ENCODE measurements at places on chromosomes 3 and 15. TPM values are rescaled to one million over a fixed set of nuclear protein-coding genes. Genes with fewer than 3 reads are reported as not detected.

- DNase-seq: no peak
These were observed 147.5 kb downstream of the FILIP1L start for GRCh38 chr3:99966662-99967416.

DNA sequence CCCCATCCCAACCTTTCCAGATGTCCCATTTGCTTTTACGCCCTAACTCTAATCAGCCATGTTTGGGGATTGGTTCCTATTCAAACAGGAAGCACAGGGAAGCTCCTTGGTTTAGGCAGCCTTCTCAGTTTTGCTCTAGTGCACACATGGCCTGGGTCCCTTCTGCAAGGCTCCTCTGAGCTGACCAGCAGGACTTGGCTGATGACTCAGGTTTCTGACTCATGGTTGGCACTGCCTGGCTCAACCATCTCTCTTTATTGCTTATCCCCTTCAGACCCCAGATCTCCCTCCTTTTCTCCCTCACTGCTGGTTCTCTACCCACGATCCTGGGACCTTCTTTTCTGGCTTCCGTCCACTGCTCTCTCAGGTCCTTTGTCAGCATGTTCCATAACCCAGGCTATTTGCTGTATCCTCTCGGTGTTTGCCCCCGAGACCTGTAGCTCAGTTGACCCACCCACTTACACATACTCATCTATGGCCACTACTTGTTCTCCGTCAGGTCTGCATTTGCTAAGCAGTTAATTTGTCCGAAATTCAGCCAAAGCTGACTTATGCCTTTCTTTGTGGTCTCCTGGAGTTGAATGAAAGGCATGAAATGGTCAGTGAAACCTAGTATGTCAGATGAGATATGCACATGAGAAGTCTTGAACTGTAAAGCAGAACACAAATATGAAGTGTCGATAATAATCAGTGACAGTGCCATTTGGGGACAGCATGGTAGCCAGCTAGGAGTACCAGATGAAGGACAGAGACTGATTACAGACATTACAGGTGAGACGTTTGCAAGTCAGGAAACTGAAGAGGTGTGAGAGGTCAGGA lies 323.5 kb upstream of the ROPN1 start:
- DNase-seq: no peak

DNA sequence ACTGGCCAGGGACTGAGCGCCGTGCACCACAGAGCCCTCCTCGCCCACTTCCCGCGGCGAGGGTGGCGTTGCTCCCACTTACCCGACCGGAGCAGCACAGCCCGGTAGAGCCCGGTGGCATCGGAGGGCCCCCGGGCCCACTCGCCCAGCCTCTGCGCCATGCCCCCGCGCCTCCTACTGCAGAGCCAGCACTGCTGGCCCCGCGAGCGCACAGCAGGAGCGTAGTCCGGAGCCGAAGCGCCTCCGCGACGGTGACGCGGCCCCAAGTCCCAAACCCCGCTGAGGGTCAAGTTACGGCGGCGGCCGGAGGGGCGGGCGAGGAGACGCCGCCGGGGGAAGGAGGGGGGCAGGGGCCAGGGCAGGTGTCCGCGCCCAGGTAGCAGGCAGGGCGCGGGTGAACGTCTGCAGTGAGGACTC lies 9.6 kb upstream of the FAM107A start:
- no peak for DNase-seq

DNA sequence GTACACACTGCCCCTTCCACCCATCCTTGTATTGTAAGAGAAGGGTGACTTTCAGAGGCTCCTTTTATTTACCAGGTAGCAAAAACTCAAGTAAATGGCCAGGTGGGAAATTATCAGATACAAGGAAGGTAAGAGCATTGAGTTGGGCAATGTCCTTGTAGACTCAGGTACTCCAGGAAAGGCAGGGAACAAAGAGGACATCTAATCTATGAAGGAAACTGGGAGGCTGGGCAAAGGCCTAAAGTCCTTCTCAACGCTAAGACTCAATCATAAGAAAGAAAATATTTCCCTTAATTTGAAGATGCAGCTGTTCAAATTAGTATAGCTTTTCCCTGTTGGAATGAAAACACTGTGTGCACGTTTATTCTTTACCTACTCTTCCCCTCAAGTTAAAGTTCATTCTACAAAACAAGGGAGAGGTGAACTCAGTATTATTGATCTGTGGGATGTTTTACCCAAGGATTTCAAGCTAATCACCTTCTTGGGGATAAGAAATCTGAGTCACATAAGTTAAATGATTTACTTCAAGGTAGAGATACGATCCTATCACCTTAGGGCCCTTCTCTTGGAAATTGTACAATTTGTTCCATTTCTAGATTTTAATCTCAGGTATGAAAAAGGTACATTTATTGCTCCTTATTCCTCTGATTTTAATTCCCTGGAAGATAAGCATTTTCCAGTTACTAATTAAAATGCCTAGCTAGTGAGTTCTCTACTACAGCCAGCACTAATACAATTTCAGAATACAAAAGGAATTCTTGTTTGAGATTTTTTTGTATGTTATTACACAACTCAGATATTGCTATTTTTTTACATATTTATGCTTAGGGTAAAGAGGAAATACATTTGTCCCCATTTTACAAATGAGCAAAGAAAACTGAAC lies 80.6 kb downstream of the PLD1 start:
- no peak for DNase-seq

- DNase-seq: no peak
These were observed 363.0 kb downstream of the FGF12 start for GRCh38 chr3:192364316-192364715.

- no peak for DNase-seq
These were observed 577.7 kb downstream of the MECOM start for GRCh38 chr3:169085827-169086226.

The SCAP gene
- 34.5 TPM for polyA plus RNA-seq

The ALAS1 gene
- polyA plus RNA-seq: 37.6 TPM

The CD200R1 gene
- 20.9 TPM for polyA plus RNA-seq
